ENCODE measurements at places on chromosomes 11 and 22. TPM values are rescaled to one million over a fixed set of nuclear protein-coding genes. Genes with fewer than 3 reads are reported as not detected.

The FAM180B gene
- not detected for total RNA-seq

The DGCR2 gene
- 56.5 TPM for total RNA-seq

The KREMEN1 gene
- total RNA-seq, result 30.4 TPM

The ANAPC15 gene
- total RNA-seq, result 52.9 TPM

The CNGA4 gene
- total RNA-seq, result not detected

The MN1 gene
- 18.3 TPM for total RNA-seq

The VSIG10L2 gene
- not detected for total RNA-seq

The CACNA1I gene
- 0.07 TPM for total RNA-seq

The CHRM1 gene
- not detected for total RNA-seq

The HIRA gene
- 17.3 TPM for total RNA-seq

The BLID gene
- total RNA-seq, result 0.71 TPM

The ZNF280A gene
- total RNA-seq, result not detected

The OR10G6 gene
- not detected for total RNA-seq

The FADS3 gene
- total RNA-seq, result 18.3 TPM

The OR8G5 gene
- total RNA-seq, result not detected

The NCAM1 gene
- not detected for total RNA-seq

The EXPH5 gene
- total RNA-seq, result 4.8 TPM

The PARVA gene
- 12.1 TPM for total RNA-seq

The TRPC6 gene
- 0.63 TPM for total RNA-seq

The OR52E5 gene
- total RNA-seq, result not detected

The SPI1 gene
- total RNA-seq, result not detected

The DRG1 gene
- 78.3 TPM for total RNA-seq

The SPON1 gene
- not detected for total RNA-seq

The P2RY6 gene
- total RNA-seq, result 0.21 TPM

The RASSF10 gene
- total RNA-seq, result 6.5 TPM

The KLHL22 gene
- 9.8 TPM for total RNA-seq

The KIAA0930 gene
- total RNA-seq, result 83.5 TPM

The RAB30 gene
- 5.1 TPM for total RNA-seq

The RGL4 gene
- total RNA-seq, result not detected

The CHRDL2 gene
- not detected for total RNA-seq

The CARD16 gene
- 0.85 TPM for total RNA-seq

The GDPD4 gene
- not detected for total RNA-seq

The PGA5 gene
- total RNA-seq, result not detected

The TMEM121B gene
- total RNA-seq, result not detected

The CCND1 gene
- total RNA-seq, result 258 TPM
